ENCODE measurements at places on chromosomes 2 and 18. TPM values are rescaled to one million over a fixed set of nuclear protein-coding genes. Genes with fewer than 3 reads are reported as not detected.

GRCh38 chr2:135590619-135591260, 59.5 kb downstream of the R3HDM1 start:
- H3K27me3 ChIP-seq: no peaks in the 10 kb centered on the region
- H3K4me3 ChIP-seq: peak overlapping the region; percentile 76
- no peak for DNase-seq
- peak overlapping the region; percentile 86 for H3K27ac ChIP-seq

- H3K36me3 ChIP-seq: peaks cover 11% of the 10 kb centered on the region
- H3K27ac ChIP-seq: no peak overlapping the region
- H3K4me3 ChIP-seq: no peak overlapping the region
- DNase-seq: no peak
Observed at GRCh38 chr2:671787-672605, 5.2 kb downstream of the TMEM18 start.

DNA sequence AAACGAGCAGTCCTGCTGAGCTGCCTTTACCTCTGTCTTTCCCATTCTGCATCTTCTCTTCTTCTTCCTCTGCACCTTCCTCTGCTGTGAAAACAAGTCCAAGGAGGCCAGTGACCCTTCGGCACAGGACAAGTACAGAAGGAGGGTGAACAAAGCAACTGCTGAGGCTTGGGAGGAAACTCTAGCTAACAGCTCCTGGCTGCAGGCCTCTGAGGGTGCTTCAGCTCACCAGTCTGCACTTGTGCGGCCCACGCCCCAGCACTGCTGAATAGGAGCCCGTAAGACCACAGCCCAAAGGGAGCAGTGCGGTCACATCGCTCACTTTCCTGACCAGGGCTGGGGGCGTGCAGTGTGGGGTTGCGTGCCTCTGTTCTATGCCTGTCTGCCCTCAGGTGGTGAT, 42.1 kb upstream of the DNMT3A start:
- no peak overlapping the region for H3K27ac ChIP-seq
- peaks cover 12% of the 10 kb centered on the region for H3K4me1 ChIP-seq
- no peak overlapping the region for H3K4me3 ChIP-seq
- peaks cover 21% of the 10 kb centered on the region for H3K36me3 ChIP-seq
- DNase-seq: no peak

DNA sequence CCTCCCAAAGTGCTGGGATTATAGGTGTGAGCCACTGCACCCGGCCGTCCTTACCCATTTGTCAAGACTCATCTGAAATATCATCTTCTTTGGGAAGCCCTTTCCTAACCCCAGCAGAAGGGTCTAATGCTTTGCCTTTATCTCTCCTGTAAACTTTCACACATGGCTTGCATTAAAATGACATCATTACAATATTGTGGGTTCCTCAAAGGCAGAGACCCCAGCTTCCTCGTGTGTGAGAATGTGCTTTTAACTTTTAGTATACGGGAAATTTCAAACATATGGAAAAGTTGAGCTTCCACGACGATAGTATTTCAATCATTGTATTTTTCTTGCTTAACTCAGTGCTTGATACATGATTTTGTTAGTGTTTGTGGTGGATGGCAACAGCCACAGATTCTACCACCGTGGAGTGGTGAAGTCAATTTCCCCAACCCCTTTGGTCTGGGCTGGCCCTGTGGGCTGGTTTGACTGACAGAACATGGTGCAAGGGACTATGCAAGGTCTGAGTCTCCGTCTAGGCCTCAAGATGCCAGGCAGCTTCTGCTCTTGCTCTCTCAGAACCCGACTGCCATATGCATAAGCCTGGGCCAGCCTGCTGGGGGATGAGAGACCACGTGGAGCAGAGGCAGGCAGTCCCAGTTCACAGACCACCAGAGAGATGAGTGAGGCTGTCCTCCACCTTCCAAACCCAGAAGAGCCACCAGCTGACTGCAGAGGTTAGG, 39.9 kb downstream of the NGEF start:
- no peaks in the 10 kb centered on the region for H3K36me3 ChIP-seq
- no peak for DNase-seq
- H3K4me1 ChIP-seq: no peaks in the 10 kb centered on the region
- H3K27ac ChIP-seq: no peak overlapping the region
- H3K4me3 ChIP-seq: no peak overlapping the region

GRCh38 chr2:46857871-46858701, 57.5 kb downstream of the MCFD2 start:
- no peak overlapping the region for H3K27ac ChIP-seq
- no peak for DNase-seq
- no peak overlapping the region for H3K4me3 ChIP-seq
- no peaks in the 10 kb centered on the region for H3K36me3 ChIP-seq
- H3K4me1 ChIP-seq: no peaks in the 10 kb centered on the region

DNA sequence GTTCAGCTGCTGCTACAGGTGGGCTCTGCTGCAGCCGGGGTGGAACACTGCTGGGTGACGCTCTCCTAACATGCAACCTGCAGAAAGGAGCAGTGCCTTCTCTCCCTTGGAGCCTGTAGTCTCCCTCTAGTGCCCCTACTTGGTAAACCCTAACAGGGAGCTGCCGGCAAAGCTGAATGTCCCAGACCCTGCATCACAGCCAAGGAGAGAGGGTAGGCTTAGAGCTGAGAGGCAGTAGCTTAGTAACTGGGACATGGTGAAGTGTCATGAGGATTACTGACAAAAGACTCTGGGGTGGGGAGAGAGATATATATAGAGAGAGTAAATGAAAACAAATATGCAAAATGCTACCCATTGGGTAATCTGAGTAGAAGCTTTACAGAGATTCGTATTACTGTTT, 9.9 kb downstream of the NCAPH start:
- no peaks in the 10 kb centered on the region for H3K36me3 ChIP-seq
- H3K4me3 ChIP-seq: no peak overlapping the region
- H3K4me1 ChIP-seq: peaks cover 42% of the 10 kb centered on the region
- H3K27me3 ChIP-seq: no peaks in the 10 kb centered on the region
- peak overlapping the region; percentile 54 for H3K27ac ChIP-seq
- DNase-seq: no peak

DNA sequence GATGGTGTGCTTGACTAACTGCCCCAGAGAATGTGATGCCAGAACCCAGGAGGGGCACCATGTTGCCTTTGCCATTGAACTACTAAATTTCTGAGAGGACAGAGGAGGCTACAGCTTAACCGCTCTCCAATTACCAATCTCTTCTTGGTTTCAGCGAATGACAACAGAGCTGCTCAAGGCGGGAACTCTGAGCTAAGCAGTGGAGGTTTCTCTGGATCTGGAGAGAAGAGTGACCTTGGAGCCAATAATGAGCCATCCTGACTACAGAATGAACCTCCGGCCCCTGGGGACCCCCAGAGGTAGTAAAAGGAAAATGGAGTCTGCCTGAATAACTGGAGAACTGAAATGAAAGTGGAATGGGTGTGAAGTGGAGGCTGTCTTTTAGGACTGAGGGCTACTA, 53.2 kb downstream of the DIS3L2 start:
- H3K4me1 ChIP-seq: peaks cover 15% of the 10 kb centered on the region
- H3K4me3 ChIP-seq: no peak overlapping the region
- H3K27me3 ChIP-seq: no peaks in the 10 kb centered on the region
- H3K36me3 ChIP-seq: no peaks in the 10 kb centered on the region

DNA sequence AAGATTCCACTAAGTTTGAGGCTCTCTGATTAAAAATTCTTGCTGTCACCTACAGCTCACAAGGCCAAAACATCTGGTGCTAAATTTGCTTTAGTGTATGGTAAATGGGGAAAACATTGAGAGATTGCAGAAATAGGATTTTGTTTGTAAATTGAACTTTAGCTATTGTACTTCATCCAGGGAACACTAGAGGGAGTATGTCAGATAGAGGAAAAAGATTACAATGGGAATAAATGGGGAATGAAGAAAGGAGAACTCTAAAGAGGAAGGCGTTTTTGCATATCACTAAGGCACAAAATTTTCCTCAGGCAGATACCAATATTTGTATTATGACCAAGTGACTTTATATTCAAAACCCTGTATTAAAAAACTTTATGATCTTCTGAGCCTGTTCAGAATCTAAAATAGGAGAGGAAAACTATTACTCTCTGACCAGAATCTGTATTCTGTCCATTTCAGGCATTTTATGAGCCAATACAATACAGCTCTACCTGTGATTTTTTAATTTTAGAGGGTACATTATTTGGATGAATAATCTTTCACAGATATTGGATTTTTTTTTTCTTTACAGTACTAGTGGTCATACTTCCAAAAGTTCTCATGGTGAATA, 52.3 kb upstream of the ITGB6 start:
- H3K4me3 ChIP-seq: no peak overlapping the region
- H3K27me3 ChIP-seq: peaks cover 2% of the 10 kb centered on the region
- DNase-seq: no peak
- H3K4me1 ChIP-seq: no peaks in the 10 kb centered on the region

DNA sequence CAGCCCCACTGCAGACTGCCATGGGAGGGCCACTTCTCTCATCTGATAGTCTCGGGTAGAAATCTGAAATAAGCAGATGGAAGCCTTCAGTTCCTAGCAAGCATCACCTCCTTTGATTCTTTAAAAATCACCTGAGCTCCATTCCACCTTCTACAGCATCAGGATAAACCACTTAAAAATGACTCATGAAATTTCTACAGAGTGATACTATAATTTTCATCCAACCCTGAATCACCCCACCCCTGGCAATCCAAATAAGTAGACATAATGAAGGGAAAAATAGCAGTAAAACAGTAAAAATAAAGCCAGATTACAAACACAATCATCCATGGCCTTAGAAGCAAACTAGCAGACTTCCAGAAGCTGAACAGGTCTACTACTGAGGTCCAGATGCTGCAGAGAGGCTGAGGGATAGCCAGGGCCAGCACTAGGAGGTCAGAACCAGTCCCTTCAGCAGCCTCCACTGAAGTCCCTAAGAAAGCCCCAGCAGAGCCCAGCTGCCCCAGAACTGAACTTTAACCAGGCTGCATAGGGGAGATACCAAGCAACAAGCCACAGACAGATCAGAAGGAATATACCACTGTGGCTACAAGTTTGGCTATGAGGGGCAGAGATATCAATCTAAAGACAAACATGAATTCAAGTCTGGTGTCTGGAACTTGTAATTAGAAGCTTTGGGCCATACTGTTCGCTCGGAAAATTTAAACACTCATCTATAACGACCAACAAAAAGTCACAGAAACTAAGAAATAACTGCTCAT, 54.7 kb upstream of the RNU4ATAC start:
- peaks cover 7% of the 10 kb centered on the region for H3K36me3 ChIP-seq
- no peak for DNase-seq
- H3K27me3 ChIP-seq: no peaks in the 10 kb centered on the region
- H3K27ac ChIP-seq: peak overlapping the region; percentile 45

- H3K4me1 ChIP-seq: peaks cover 13% of the 10 kb centered on the region
- peak; percentile 73 for DNase-seq
- H3K4me3 ChIP-seq: no peak overlapping the region
- H3K36me3 ChIP-seq: peaks cover 10% of the 10 kb centered on the region
Observed at GRCh38 chr2:20642055-20642971, 8.6 kb downstream of the HS1BP3 start.

- H3K36me3 ChIP-seq: no peaks in the 10 kb centered on the region
- no peaks in the 10 kb centered on the region for H3K27me3 ChIP-seq
- no peak for DNase-seq
Observed at GRCh38 chr2:40639320-40639719, 187.4 kb upstream of the SLC8A1 start.

DNA sequence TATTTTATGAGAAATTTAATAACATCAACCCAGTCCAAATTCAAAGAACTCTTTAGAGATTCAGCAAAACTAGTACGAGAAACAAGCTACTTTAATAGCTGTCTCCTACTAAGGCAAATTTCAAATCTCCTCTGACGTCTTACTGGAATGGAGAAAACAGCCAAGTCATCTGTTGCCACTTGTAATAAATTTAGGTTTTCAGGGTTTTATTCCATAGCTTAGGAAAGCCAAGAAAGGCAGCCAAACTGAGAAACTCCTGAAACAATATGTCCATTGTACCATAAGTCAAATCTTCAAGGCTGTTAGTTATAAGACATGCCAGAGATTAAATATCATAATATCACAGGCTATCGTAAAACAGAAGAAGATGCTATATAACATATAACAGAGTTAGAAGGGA, 524.6 kb upstream of the SETBP1 start:
- no peak for DNase-seq
- no peaks in the 10 kb centered on the region for H3K27me3 ChIP-seq
- no peak overlapping the region for H3K4me3 ChIP-seq
- H3K4me1 ChIP-seq: no peaks in the 10 kb centered on the region
- no peaks in the 10 kb centered on the region for H3K36me3 ChIP-seq
- no peak overlapping the region for H3K27ac ChIP-seq

GRCh38 chr2:217171874-217172273, 312.0 kb upstream of the TNP1 start:
- H3K36me3 ChIP-seq: peaks cover 3% of the 10 kb centered on the region
- no peaks in the 10 kb centered on the region for H3K27me3 ChIP-seq
- H3K27ac ChIP-seq: no peak overlapping the region
- no peak for DNase-seq

DNA sequence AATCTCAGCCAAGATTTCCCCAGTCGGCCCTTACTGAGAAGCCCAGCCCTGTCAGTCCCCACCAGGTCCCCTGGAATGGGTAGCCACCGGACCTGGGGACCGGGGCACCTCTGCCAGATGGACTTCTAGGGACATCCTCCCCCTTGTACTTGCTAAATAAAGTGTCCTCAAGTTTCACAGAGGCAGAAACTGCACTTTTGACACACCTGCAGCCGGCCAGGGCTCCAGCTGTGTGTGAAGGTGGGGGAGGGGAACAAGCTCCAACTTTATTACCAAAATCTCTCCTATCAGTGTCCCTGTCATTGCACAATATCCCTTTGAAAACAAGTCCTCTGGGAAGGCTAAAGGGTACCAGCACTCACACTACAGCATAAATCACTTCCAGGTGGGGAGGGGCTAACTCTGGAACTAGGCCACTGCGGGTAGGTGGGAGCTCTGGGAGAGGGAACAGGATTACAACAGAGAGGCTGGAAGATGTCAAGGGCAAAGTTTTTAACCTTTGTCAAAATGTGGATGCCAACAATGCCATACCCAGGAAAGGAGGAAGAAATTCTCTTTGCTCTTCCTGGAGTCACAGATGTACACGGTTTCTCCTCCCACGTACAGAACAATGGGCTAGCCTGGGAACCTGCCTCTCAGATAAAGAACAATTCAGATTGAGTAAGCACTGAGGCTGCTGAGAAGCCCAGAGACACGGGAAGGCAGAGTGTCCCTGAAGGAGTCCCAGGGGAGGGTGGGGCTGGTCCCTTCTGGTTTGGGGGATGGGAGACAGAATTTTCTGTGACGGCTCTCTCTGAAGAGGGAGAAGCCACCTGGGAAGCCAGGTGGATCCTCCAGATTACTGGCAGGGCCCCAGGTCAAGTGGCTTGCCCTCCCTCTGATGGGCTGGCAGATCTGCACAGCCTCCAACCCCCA, 11.0 kb downstream of the SDC1 start:
- H3K27ac ChIP-seq: no peak overlapping the region
- peaks cover 10% of the 10 kb centered on the region for H3K27me3 ChIP-seq
- H3K4me1 ChIP-seq: peaks cover 2% of the 10 kb centered on the region
- H3K36me3 ChIP-seq: no peaks in the 10 kb centered on the region

EMX1 gene
- total RNA-seq: not detected

DCC gene
- not detected for total RNA-seq

REG3G gene
- total RNA-seq: not detected

CRYGC gene
- not detected for total RNA-seq

PTPRN gene
- not detected for total RNA-seq

Measured in naive thymus-derived CD8-positive, alpha-beta T cell (primary cell).